ENCODE measurements at places on chromosomes 16 and 17. TPM values are rescaled to one million over a fixed set of nuclear protein-coding genes. Genes with fewer than 3 reads are reported as not detected.
A peak's percentile ranks its signal among the peaks of the same experiment; 100 is the strongest.

DNA sequence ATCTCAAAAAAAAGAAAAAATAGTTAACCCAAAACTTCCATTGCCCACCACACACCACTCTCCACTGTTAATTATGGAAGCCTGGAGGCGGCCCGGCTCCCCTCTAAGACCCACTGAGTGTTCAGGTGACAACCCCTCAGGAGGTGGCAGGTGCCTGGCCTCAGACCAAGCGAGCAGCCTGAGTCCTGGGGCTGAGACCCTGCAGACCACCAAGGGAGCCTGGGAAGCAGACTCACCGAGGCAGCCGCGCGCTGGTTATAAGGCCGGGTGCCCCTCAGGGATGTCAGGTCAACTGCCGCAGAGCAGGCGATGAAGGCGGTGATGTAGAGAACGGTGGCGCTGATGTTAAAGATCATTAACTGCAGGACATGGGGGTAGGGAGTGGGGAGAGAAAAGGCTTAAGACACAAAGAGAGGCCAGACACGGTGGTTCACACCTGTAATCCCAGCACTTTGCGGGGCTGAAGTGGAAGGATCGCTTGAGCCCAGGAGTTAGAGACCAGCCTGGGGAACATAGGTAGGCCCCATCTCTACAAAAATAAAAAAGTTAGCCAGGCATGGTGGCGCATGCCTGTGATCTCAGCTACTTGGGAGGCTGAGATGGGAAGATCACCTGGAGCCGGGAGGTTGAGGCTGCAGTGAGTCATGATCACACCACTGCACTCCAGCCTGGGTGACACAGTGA is 13.3 kb downstream of the ARL2BP start:
- DNase-seq: no peak

Gene TPSB2
- 0.17 TPM for total RNA-seq

- no peak for DNase-seq
These were observed 84.2 kb upstream of the LGALS9 start for GRCh38 chr17:27546624-27547300.

DNA sequence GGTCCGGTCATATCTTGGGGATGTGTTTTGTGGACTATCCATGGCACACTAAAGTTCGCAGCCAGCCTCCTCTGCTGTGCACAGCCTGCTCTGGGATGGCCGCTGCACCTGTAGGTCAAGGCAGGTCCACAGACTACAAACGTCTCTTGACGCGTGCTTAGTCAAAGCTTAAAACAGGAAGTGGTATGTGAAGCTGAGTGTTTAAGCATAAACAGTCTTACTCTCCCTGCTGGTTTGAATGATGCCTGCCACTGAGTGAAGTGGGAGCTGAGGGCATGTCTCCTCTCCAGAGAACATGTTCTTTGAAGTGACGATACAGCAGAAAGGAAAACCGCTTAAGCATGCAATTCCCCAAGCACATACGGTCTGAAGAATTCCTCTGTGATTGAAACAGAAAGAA is 365.6 kb downstream of the SLC39A11 start:
- peak; percentile 47 for DNase-seq

DNA sequence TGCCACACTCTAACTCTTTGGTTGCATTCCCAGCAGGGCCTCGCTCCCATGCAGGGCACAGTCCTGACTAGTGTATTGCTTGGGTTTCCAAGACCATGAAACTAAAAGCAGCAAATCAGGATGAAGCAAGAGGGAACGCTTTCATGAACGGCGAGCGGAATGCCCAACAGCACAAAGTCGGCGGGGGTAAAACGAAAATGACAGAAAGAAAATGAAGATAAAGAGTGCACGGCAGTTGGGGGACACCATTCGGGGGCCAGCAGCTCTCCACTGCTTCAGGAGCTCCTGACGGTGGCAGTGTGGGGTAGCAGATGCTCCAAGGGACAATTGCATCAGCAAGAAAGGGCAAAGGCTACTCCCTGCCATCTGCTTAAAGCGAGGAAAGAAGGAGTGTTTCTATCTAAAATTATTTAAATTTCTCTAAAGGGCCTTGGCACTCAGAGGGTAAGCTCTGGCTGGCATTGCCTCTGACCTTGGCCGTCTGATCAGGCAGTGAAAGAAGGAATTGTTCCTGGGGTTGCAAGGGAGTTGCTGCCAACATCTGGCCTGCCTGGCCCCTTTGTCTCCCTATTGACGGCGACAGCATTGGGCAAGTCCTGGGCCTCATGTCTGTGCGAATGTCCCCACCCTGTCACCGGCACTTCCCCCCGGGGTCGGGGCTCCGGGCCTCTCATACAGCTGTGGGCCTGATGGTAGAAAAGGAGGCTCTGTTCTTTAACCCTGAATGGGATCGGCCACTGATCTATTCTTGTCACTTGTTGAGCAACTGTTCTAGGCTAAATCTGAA is 138.2 kb downstream of the CMIP start:
- DNase-seq: no peak

DNA sequence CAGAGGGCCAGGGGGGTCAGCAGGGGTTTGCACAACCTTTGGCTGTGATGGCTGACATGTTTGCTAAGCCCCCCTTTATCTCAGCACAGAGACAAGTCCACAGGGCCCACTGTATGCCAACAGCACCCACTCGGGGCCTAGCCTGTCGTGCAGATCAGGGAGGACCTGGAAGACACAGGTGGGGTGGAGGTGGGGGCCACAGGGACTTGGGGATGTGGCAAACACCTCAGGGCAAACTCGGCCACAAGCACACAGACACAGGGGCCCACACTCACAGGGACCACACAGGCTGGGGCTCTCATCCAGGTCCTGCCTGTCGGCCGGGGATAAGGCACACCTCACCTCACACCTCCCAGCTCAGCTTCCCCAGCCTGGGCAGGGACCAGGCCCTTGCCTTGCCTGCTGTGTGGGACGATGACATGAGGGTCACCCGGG is 87.9 kb downstream of the C16orf78 start:
- DNase-seq: no peak

DNA sequence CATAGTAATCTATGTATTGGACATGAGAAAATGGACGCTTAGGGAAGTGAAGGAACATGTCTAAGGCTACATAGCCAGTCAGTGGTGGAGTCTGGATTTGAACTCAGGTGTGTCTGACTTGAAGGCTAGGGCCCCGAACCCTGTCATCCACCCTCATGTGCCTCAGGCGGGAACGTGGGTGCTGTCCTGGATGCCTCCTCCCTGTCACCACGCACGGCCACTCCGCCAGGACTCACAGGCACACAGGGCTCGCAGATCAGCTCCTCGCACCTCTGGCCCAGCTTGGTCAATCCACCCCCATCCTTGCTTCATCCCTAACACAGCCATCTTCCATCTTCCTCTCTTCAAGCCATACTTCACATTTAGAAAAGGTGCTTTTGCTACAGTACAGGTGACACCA is 154.7 kb downstream of the KCNJ12 start:
- DNase-seq: no peak

DNA sequence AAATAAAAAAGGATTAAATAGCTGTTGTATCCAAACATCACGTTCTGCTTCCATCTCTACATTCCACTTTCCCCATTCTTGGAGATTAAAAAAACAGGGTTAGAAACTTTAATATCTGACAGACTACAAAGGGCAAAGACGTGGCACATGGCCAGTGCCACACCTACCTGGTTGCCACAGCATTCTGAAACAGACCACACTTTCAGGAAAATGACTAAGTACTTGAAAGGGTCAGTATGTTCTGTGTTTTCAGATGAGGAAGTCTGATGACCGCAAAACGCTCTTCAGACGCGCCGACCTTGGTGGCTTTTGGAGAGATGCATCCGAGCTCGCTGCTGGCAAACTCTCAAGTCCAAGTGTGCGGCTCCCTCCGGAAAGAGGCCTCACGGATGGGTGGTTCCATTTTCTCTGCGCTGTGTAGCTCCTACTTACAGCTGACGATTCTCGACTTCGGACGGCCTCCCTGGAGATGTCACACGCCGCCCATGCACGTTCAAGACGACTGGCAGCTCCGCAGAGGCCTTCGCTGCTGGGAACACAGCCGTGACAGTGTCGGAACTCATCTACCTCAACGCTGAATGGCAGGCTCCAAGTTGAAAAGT is 15.5 kb downstream of the MAP1LC3B start:
- DNase-seq: peak; percentile 97

GRCh38 chr17:16433514-16433913 is 18.1 kb downstream of the TRPV2 start:
- DNase-seq: no peak

Measured in H4 (cell line).